Left ventricle myocardium inferior (tissue), 1 donor: ENCODE measurements at places on chromosomes 3 and 15.
A peak's percentile ranks its signal among the peaks of the same experiment; 100 is the strongest.

- no peak for DNase-seq
Measured at GRCh38 chr15:74423431-74424257, 10.1 kb downstream of the SEMA7A start.

DNA sequence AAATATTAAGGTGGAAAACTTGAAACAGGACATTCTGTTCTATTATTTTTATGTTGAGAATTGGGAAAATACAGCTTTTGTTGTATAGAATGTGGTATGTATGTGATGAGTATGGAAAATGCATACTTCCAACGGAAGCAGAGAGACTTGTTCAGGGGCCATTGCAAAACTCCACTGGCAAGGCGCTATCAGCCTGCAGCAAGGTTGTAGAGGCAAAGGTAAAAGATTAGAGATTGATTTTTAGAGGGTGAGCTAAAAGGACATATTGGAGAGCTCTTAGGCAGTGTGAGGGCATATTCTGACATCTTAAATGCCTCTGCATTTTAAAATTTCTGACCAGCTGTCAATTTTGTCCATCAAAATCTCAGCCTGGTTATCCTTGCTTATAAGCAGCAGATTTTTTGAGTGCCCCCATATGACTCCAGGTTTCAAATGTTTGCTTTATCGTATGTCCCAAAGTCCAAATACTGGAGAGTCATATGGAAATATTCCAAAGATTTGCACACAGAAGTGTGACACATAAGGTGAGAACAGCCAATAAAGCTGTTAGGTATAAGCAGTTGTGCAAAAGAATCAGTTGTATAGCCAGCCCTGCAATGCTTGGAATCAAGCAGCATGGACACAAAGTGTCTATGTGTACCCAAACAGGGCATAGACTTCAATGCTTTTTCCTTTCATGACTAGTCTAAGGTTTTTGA, 829.4 kb downstream of the FHIT start:
- DNase-seq, result no peak

DNA sequence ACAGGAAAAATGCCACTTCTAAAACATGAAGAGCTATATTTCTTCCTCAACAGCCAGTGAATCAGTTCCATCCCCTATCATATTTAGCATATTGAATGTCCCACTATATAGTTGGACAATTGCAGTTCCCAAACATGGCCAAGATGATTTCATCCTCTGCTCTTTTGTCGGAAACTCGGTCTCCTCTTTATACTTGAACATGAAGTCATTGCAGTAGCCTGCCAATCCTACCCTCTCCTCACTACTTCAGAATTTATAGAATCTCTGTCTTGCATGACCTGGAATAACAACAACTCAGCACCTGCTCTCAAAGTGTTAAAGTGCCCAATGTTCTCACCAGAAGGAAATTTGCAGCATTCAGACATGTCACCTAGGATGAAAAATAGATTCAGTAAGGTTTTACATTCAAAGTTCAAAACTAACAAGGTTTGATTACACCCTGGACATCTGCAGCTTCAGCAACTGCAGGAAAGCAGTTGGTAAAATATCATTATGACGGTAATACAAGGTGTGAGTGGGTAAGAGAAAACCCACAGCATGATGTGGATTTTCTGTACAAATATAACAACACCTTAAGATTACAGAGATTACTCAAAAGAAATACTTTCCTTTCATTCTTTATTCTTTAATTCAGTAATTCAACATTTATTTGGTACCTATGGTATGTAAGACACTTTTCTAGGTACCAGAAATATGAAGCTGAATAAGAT, 52.5 kb downstream of the TP63 start:
- no peak for DNase-seq

- DNase-seq, result peak; percentile 37
Measured at GRCh38 chr3:144031938-144032337, 60.3 kb downstream of the DIPK2A start.

DNA sequence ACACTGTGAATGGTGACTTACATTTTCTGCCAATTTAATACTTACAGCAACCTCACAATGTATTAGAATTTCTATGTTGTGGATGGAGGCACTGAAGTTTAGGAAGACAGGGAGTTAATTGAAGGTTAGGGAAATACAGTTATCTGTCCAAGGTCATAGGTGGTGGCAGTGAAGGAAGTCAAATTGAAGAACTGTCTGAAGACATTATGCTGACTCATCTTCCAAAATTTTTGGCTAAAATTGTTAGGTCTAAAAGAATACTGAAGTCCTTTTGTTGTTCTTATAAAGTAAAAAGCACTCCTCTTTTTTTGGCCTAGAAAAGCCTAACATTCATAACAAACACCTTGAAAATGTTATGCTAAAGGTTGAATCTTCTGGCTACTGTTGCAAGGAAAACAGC, 27.7 kb downstream of the EMC4 start:
- no peak for DNase-seq
